ENCODE measurements at places on chromosomes 5 and 9.
A peak's percentile ranks its signal among the peaks of the same experiment; 100 is the strongest.

DNA sequence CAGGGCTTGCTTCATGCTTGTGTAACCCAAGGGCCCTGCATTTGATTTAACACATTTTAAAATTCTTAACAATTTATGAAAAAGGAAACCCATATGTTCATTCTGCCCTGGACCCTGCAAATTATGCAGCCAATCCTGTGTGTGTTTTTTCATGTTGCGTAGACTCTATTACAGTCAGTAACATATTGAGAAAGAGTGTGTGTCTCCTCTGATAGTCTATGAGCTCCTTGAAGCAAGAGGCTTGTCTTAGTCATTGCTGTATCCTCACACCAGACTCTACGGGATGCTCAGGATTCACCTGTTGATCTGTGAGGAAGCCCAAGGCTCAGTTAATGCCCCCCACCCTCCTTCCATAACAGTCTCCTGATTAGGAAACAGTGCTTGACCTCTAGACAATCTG is 177.3 kb upstream of the DMAC1 start:
- DNase-seq, result no peak

- no peak for DNase-seq
These were observed 158.1 kb downstream of the ARRDC3 start for GRCh38 chr5:91224969-91225368.

- DNase-seq, result no peak
These were observed 38.1 kb upstream of the HNRNPA0 start for GRCh38 chr5:137792303-137792702.

DNA sequence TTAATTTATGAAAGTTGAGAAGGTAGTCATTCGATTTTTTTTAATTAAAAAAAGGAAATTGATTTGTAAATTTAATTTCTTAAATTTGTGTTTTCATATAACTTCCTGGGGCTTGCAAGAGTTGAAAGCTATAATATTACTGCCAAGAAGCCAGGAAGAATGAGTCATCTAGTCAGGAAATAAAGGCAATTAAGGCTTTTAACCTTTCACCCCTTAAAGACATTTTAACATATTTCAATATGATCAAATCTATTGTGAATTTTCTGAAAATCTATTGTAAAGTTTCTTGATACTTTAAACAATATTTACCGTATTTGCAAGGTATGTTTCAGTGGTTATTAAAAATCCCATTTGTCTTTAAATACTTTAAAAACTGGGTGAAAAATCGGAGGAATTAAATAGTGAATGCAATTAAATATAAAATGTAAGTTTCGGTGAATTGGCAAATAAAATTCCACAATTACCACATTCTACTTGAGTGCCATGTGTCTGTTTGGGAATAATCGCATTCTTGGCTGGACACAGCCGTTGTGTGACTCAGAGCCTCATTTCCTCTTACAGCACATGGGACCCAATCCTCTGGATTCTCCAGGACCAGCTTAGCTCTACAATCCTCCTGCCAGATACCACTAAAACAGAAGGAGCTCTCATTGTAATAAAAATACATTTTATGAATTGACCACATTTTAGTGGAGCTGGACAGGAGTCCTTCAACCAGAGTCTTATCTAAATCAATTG is 310.7 kb downstream of the HCN1 start:
- no peak for DNase-seq

DNA sequence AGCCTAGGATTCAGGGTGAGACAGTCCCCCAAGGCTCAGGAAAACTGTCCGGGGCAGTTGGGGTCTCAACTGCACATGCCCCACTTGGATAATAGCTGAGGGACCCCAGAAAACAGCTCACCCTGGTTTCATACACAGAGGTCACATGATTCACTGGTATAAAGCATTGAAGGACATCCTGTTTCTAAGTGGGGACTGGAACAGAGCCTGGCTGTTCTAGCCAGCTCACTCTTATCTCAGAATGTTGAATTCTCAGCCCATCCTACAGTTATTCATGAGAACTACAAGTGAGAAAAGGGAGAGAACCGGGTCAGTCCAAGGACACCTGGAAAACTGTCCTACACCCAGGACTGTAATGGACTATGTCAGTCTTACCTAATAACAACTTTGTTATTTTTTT is 170.9 kb downstream of the FGF1 start:
- DNase-seq, result no peak

DNA sequence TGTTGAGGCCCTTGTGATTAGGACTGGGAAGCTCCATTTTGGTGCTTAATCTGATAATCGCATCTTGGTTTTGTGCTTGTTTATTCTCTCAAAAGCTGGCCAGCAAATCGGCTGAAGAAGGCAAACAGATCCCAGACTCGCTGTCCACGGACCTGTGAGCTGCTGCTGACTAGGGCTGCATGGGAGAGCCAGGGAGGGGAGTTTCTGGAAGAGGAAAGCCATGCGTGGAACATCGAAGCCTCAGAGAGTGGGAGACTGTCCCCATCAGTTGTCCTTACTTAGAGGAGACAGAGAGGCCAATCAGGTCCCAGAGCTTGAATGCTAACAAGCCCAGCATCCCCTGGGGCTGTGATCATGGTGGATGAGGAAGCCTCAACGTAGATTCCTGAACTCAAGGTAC is 23.0 kb upstream of the FOXI1 start:
- DNase-seq, result no peak

DNA sequence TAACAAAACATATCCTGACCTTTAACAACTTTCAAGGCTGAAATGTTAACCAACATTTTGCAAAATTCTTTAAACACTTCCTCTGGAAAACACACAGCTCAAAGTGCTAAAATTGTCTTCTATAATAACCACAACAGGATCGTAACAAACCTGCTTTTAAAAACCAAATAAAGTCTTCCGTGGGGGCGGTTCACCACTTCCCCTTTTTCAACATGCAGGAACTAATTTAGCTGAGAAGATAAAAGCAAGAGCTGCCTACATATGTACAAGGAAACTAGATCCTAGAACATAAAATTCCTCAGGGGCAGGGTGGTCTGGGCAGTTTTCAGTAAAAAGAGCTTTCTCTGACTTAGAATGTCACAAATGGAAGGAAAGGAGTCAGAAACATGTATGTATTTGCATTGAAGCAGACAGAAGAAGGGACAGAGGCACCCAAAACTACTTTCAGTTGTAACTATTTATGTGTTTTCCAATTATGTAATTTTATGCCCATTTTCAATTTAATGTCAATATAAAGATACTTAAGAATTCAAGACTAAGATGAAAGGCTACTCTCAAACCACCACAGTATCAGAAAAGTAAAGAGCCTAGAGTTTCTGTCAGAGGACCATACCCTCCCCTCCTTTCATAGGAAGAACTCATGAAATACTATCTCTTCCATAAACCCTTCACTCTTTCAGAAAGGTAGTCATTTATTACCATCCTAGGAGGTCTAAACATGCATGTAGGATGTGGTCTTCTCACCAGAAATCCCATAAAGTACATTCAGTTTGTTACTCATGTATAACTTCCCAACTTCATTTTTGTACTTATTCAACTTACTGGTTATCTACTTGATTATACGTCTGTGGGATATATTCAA is 185.9 kb upstream of the RASA1 start:
- no peak for DNase-seq

GRCh38 chr5:134029156-134029555 is 24.4 kb upstream of the VDAC1 start:
- DNase-seq, result no peak

DNA sequence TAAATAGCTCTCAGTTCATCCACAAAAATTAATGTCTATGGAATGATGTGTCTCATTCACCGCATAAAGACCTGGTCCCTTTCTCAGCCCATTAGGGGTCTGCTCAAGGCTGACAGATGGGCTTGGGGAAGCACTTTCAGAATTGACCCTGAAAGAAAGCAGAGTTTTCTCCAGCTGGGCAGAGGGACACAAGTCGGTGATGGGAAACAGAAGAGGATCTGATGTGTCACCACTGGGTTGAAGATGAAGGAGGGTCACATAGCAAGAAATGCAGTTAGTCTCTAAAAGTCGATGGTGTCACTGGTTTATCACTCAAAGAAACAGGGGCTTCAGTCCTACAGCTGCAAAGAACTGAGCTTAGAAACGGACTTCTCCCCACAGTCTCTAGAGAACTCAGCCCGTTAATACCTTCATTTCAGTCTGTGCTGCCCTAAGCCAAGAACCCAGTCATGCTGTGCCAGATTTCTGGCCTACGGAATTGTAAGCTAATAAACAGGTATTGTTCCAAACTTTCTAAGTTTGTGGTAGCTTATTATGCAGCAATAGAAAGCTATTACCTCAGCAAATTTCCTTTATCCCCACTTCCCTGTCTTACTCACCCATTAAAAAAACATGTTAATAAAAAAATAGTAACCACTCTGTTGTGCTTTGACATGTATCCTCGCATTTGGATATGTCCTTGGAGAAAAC is 64.6 kb downstream of the ADAMTS12 start:
- no peak for DNase-seq

GRCh38 chr9:18922161-18922885 is 110.7 kb downstream of the SAXO1 start:
- DNase-seq, result no peak

DNA sequence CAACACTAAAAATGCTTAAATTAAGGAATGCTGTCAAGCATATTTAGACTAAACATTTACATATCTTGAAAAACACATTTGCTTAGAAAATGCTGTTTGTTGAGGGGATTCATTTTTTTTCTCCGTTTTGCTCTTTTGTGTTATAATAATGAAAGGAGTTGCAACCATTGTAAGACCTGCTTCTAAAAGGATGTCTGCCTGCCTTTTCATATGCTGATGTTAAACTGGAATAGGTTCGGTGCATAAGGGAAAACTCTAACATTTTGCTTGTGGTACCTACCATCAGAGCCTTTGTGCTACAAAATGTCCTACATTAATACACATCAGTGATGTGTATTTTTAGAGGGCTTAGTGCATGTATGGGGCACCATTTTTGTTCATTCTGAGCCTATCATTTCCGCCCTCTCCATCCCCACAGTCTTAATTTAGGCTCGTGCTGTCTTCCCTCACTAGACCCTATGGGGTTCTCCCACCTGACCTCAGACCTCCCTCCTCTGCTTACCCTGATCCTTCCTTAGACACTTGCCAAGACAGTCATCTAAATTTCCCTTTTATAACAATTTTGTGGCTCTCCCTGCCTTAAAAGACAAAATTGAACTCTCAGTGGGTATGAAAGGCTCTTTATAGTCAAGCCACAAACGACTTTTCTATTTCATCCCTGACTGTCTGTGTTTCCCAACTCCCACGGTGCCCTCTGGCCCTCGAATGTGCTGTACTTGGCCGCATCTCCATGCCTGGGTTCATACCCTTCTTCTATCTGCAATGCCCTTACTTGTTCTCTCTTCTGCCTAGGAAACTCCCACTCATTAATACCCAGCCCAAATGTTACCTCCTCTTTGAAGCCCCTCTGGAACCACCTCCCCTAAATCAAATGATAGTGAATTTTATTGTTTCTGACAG is 61.2 kb downstream of the CMYA5 start:
- no peak for DNase-seq

- peak; percentile 29 for DNase-seq
These were observed 144.5 kb downstream of the GCNT1 start for GRCh38 chr9:76603448-76603895.

DNA sequence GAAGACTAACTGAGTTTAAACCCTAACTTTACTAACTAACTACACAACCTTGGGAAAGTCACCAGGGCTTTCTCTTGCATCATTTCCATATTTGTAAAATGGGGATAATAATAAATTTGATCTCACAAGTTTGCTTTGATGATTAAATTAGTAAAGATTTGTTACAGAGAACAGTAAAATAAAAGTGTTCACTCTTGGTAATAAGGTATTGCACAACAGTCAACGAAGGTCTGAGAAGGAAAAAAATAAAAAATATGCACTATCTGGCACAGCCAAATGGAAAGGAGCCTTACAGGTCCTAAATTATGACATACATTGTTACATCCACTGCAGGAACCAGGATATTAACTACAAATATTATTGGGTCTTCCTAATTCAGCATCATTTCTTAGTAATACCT is 160.0 kb upstream of the TMEM161B start:
- DNase-seq, result no peak

DNA sequence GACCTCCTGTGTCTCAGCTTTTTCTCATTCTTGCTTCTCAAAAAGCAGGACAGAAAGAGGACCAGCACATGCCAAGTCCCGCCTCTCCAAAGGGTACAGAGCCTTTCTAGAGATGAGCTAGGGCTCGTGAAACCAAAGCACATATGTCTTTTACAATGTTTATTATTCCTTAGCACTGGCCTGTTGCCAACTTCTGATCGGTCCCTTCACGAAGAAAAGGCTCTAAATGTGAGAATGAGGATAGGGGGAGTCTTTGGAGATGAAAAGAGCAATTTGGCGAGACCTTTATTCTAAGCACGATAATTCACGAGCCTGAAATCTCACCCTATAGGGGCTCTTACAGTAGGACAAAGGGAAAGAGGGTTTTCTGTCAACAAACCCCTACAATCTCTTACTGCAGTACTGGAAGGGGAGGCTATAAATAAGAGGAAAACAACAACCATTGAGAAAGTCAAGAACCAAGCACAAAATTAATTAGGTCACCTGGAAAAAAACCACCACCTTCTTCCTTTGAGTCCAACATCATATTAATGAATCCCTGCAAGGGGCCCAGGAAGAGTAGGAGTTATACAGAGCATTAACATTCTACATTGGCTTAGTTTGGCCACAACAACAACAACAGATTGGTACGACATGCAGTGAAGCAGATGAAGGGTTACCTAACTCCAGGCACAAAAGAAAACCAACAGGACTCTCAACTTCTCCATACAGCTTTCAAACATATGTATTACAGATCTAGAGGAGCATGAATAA is 309.5 kb downstream of the PDE4D start:
- no peak for DNase-seq

GRCh38 chr5:141362719-141363118 is 1.2 kb upstream of the PCDHGA5 start:
- no peak for DNase-seq

GRCh38 chr5:58491216-58491892 is at the start of gene GAPT:
TSS of gene GAPT (plus strand) at chr5:58491435. CDS start at chr5:58494537, 3,102 bp downstream.
- DNase-seq, result no peak

Measured in anterior cingulate cortex (tissue), 58 donors.